Adrenal gland (tissue), 19 donors: ENCODE measurements at places on chromosomes 16 and 17. TPM values are rescaled to one million over a fixed set of nuclear protein-coding genes. Genes with fewer than 3 reads are reported as not detected.

MAP2K6 gene
- total RNA-seq: 3.3 TPM

RDM1 gene
- 1.1 TPM for total RNA-seq

TPSB2 gene
- total RNA-seq: 0.54 TPM

ST6GALNAC2 gene
- 37.8 TPM for total RNA-seq

BICDL2 gene
- total RNA-seq: not detected

CCL4L2 gene
- 3.3 TPM for total RNA-seq

RILP gene
- total RNA-seq: 29.9 TPM

ANKRD40CL gene
- not detected for total RNA-seq

ZNF385C gene
- total RNA-seq: not detected

PLK1 gene
- total RNA-seq: 4.7 TPM

GRCh38 chr17:60863892-60864707 lies 186.4 kb downstream of the BCAS3 start:
- H3K27me3 ChIP-seq: no peaks in the 10 kb centered on the region
- H3K4me1 ChIP-seq: no peaks in the 10 kb centered on the region
- no peaks in the 10 kb centered on the region for H3K36me3 ChIP-seq
- H3K4me3 ChIP-seq: no peak overlapping the region
- DNase-seq: no peak

- peak overlapping the region; percentile 81 for H3K27ac ChIP-seq
- no peaks in the 10 kb centered on the region for H3K27me3 ChIP-seq
- H3K4me1 ChIP-seq: no peaks in the 10 kb centered on the region
Observed at GRCh38 chr17:50905460-50905803, 39.3 kb upstream of the TOB1 start.

- H3K27ac ChIP-seq: no peak overlapping the region
- H3K4me3 ChIP-seq: no peak overlapping the region
- H3K36me3 ChIP-seq: no peaks in the 10 kb centered on the region
- no peak for DNase-seq
- H3K4me1 ChIP-seq: no peaks in the 10 kb centered on the region
Observed at GRCh38 chr17:12296209-12296625, 275.5 kb downstream of the MAP2K4 start.

- peaks cover 91% of the 10 kb centered on the region for H3K36me3 ChIP-seq
- H3K4me1 ChIP-seq: no peaks in the 10 kb centered on the region
- no peak for DNase-seq
- no peaks in the 10 kb centered on the region for H3K27me3 ChIP-seq
- no peak overlapping the region for H3K27ac ChIP-seq
- no peak overlapping the region for H3K4me3 ChIP-seq
Observed at GRCh38 chr17:17264430-17264829, 16.6 kb downstream of the COPS3 start.

DNA sequence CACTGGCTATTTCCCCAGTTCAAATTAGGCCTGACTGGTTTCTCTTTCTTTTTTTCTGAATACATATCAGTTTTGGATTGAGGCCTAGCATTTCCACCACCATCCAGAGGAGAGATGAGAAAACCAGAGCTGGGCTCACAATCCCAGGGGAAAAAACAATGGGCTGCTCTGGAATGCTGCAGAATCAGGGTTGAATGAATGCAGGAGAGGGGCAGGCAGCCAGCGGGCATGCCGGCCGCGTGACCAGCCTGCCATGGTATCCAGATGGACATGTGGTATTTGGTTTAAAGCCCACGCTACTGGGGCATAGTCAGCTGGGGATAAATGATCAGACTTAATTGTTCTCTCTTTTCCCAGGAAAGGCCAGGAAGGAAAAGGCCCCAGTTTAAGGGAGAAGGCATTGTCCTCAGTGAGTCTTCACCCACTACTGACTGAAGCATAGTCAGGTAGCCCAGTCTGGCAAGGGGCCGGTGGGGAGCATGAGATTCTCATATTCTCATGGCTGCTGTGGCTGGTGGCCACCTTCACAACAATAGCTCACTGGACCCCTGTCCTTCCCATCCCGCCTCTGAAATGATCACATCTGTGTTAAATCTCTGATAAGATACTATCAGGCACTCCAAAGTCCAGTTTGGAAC lies 38.7 kb upstream of the RHOT1 start:
- DNase-seq: no peak
- no peaks in the 10 kb centered on the region for H3K4me1 ChIP-seq
- no peak overlapping the region for H3K27ac ChIP-seq
- H3K4me3 ChIP-seq: no peak overlapping the region
- no peaks in the 10 kb centered on the region for H3K36me3 ChIP-seq

GRCh38 chr17:78502611-78503148 lies 74.5 kb downstream of the DNAH17 start:
- no peak for DNase-seq
- no peaks in the 10 kb centered on the region for H3K36me3 ChIP-seq
- no peak overlapping the region for H3K27ac ChIP-seq
- no peaks in the 10 kb centered on the region for H3K27me3 ChIP-seq
- no peak overlapping the region for H3K4me3 ChIP-seq

- DNase-seq: no peak
- no peak overlapping the region for H3K4me3 ChIP-seq
- H3K27me3 ChIP-seq: no peaks in the 10 kb centered on the region
- H3K36me3 ChIP-seq: no peaks in the 10 kb centered on the region
- no peaks in the 10 kb centered on the region for H3K4me1 ChIP-seq
Observed at GRCh38 chr17:66398059-66398458, 95.6 kb downstream of the PRKCA start.

DNA sequence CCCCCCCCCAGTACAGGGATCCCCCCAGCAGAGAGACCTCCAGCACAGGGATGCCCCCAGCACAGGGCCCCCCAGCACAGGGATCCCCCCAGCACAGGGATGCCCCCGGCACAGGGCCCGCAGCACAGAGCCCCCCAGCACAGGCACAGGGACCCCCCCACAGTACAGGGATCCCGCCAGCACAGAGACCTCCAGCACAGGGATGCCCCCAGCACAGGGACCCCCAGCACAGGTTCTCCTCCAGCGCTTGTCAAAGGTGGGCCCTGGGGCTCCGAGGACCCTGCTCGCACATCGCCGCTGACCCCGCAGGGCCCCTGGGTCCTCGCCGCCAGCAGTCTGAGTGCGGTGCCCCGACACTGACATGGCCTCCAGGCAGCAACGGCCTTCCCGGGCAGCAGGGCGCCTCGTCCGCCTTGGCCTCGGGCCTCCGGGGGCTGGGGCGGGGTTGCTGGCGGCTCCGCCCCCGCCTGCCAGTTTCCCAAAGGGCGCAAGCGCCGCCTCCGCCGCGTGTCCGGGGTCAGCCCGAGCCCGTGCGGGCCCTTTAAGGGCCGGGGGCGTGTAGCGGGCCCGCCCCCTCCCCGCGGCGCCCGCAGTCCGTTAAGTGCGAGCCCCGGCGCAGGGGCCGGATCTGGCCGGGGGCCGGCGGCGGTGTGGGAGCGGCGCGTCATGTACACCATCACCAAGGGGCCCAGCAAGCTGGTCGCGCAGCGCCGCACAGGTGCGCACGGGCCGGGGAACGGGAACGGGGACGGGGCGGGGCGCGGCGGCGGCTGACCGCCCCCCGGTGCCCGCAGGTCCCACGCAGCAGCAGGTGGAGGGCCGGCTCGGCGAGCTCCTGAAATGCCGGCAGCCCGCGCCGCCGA lies at the start of gene MCRIP2:
Gene MCRIP2 (plus strand): TSS at position 503 of the 863 bp plus-strand sequence. CDS start 164 bp downstream, at position 667.
- H3K27me3 ChIP-seq: no peaks in the 10 kb centered on the region
- peak within 1 kb of the TSS; percentile 93 for H3K27ac ChIP-seq
- H3K4me3 ChIP-seq: peak within 1 kb of the TSS; percentile 48
- peaks cover 61% of the 10 kb centered on the region for H3K4me1 ChIP-seq
- no peaks in the 10 kb centered on the region for H3K36me3 ChIP-seq

- H3K4me1 ChIP-seq: no peaks in the 10 kb centered on the region
- H3K27ac ChIP-seq: no peak overlapping the region
- DNase-seq: no peak
Observed at GRCh38 chr17:73911726-73912372, 267.6 kb upstream of the SDK2 start.

DNA sequence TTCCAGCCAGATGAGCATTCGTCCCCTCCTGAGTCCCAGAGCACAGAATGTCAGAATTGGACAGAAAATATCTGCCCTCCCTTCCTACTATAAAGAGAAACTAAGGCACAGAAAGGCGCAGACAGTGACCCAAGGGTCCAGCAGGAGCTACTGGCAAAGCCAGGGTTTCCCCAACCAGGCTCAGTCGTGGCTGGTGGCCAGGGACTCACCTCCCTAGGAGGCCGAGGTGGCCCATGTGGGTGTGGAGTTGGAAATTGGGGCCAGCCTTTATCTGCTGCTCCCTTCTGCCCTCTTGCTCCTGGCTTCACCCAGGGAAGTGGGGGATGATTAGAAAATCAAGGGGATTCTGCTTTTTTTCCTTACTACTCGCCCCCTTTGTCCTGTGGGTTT lies 1.1 kb downstream of the DRC7 start:
- H3K27me3 ChIP-seq: peaks cover 5% of the 10 kb centered on the region
- no peak for DNase-seq
- H3K36me3 ChIP-seq: no peaks in the 10 kb centered on the region
- no peaks in the 10 kb centered on the region for H3K4me1 ChIP-seq
- H3K4me3 ChIP-seq: no peak overlapping the region

- H3K27ac ChIP-seq: no peak overlapping the region
- H3K4me3 ChIP-seq: no peak overlapping the region
- H3K27me3 ChIP-seq: no peaks in the 10 kb centered on the region
Observed at GRCh38 chr16:85954927-85955519, 56.1 kb downstream of the IRF8 start.

- DNase-seq: peak; percentile 59
- H3K4me3 ChIP-seq: no peak overlapping the region
- H3K36me3 ChIP-seq: no peaks in the 10 kb centered on the region
- H3K27ac ChIP-seq: no peak overlapping the region
Observed at GRCh38 chr17:35766903-35767510, 6.3 kb downstream of the C17orf50 start.

- H3K27ac ChIP-seq: no peak overlapping the region
- no peaks in the 10 kb centered on the region for H3K36me3 ChIP-seq
- H3K4me1 ChIP-seq: no peaks in the 10 kb centered on the region
- no peak overlapping the region for H3K4me3 ChIP-seq
Observed at GRCh38 chr16:53546988-53547391, 44.0 kb upstream of the AKTIP start.

GRCh38 chr16:89199241-89200123 lies 855 bp downstream of the SLC22A31 start:
- H3K27me3 ChIP-seq: peaks cover 36% of the 10 kb centered on the region
- no peak overlapping the region for H3K4me3 ChIP-seq
- peaks cover 8% of the 10 kb centered on the region for H3K4me1 ChIP-seq
- no peak overlapping the region for H3K27ac ChIP-seq

DNA sequence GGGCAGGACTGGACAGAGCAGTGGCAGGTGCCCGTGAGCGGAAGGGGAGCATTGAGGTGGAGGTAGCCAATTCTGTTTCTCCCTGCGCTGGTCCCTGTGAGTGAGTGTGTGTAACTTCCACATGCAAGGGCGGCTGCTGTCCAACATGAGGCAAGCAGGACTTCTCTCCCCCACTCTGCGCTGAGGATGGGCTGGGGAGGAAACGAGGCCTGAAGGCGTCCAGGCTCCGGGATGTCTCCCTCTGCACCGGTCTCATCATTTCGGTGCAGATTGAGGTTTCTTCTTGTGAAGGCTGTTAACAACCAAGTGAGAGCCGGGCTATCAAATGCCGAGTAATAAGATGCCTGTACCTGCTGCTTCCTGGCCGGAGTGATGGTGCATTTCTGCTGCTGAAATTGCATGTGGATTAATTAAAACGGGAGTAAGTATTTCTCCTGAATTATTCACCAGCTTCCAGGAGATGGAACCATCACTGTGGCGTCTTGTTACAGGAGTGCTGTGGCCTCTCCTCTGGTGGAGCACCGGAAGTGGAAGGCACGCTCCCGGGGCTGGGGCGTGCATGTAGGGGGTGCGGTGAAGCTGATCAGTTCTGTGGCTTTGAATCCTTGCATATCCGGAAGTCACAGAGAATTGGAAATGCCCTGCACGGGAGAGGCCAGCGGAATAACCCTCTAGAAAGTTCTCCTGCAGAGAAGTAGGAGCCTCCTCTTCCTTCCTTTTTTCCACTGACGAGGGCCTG lies 41.7 kb upstream of the MGAT5B start:
- no peaks in the 10 kb centered on the region for H3K27me3 ChIP-seq
- H3K36me3 ChIP-seq: no peaks in the 10 kb centered on the region
- no peak overlapping the region for H3K27ac ChIP-seq
- no peak for DNase-seq

DNA sequence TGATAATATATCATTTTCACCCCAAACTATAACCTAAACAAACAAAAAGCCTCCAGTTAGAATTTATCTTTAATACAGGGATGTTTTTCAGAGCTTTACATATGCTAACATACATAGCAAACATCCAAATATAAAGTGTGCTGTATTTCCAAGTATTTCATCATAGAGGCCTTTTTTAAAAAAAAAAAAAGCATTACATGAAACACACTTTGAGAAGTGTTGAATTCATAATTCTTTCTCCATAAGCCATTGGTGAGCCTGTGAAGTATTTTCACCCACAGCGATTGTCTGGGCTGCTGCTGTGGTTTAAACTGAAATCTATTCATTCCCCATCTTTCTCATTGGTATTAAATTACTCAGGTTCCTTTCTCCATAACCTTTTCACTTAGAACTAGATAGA lies 503.4 kb upstream of the CDH8 start:
- no peak overlapping the region for H3K27ac ChIP-seq
- H3K4me1 ChIP-seq: peaks cover 8% of the 10 kb centered on the region
- H3K27me3 ChIP-seq: no peaks in the 10 kb centered on the region
- DNase-seq: no peak
- no peaks in the 10 kb centered on the region for H3K36me3 ChIP-seq

DNA sequence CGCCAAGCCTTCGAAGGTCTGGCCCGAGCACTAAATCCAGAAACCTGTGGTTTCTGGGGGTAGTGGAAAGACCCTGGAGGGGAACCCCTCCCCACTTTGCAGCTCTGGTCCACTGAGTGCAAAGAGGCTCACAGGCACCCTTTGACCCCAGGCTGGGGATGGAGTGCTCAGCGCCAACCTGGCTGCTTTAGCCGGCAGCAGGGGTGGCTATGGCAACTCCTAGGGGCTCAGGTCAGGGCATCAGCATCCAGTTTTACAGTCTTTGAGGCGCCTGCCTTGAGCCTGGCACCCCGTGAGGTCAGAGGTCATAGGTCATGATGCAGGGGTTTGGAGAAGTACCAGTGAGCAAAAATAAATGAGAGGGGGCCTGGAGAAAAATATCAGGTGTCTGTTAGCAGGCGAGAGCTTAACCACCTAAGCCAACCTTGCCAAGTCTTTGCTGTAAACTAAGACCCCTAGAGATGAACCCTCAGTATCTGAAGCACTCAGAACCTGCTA lies 17.9 kb downstream of the CA7 start:
- H3K27me3 ChIP-seq: no peaks in the 10 kb centered on the region
- H3K36me3 ChIP-seq: no peaks in the 10 kb centered on the region
- peaks cover 5% of the 10 kb centered on the region for H3K4me1 ChIP-seq
- no peak overlapping the region for H3K27ac ChIP-seq
- DNase-seq: no peak
